ENCODE measurements at places on chromosomes 12 and 14. TPM values are rescaled to one million over a fixed set of nuclear protein-coding genes. Genes with fewer than 3 reads are reported as not detected.

NRXN3 gene
- 0.07 TPM for total RNA-seq

LTB4R2 gene
- total RNA-seq: 7.9 TPM

GALNT9 gene
- total RNA-seq: not detected

VRTN gene
- not detected for total RNA-seq

GRCh38 chr14:20873370-20874177, 17.6 kb upstream of the RNASE3 start:
- no peak overlapping the region for H3K4me3 ChIP-seq
- peaks cover 21% of the 10 kb centered on the region for H3K27me3 ChIP-seq
- H3K36me3 ChIP-seq: no peaks in the 10 kb centered on the region
